Tongue (tissue), 3 donors: ENCODE measurements at places on chromosomes 13 and 19.

- DNase-seq = peak; percentile 70
Measured at GRCh38 chr13:74751739-74752138, 617.5 kb upstream of the KLF12 start.

DNA sequence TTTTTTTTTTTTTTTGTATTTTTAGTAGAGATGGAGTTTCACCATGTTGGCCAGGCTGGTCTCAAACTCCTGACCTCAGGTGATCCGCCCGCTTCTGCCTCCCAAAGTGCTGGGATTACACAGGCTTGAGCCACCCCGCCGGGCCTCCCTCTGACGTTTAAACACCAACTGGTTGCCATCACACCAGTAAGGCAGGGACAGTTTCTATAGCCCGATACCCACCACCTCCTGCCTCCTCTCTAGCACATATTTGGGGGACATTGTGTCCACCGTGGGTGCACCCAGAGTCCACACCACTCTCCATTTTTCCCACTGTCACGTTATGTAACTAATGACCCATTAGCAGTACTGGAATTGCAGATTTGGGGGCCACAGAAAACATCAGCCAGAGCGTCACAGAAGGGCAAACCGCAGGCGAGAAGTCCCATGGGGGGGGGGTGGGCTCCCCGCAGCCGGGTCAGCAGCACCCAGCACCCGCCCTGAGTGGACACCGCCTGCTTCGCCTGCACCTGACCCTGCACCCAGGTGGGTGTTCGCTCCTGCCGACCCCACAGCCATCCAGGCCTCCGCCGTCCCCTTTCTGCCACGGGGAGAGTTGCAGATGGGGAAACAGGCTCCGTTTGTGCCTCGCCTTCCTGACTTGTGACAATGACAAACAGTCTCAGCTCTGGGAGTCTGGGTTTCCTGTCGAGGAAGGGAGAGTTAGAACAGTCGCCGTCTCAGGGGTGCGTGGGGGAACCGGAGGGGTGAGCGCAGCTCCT, 3.6 kb downstream of the ONECUT3 start:
- no peak for DNase-seq

GRCh38 chr13:23845105-23845725, 44.0 kb downstream of the MIPEP start:
- no peak for DNase-seq

GRCh38 chr13:113360446-113360845, 3.5 kb downstream of the GRTP1 start:
- no peak for DNase-seq

DNA sequence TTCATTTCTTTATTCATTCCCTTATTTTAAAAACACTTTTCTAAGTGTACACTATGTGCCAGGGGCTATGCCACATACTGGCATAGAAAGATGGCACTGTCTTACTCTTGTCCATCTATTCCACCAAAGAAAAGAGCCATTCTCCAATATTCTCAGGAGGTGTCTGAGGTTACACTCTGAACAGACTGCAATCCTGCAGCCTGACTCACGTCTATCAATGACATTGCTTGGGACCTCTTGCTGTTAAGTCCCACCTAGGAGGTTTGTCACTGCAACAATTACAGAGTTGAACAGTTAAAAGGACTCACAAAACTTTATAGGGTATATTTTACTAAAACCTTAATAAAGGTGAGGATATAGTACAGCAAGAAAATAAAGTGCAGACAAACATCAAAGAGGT, 512.9 kb upstream of the HTR2A start:
- no peak for DNase-seq

DNA sequence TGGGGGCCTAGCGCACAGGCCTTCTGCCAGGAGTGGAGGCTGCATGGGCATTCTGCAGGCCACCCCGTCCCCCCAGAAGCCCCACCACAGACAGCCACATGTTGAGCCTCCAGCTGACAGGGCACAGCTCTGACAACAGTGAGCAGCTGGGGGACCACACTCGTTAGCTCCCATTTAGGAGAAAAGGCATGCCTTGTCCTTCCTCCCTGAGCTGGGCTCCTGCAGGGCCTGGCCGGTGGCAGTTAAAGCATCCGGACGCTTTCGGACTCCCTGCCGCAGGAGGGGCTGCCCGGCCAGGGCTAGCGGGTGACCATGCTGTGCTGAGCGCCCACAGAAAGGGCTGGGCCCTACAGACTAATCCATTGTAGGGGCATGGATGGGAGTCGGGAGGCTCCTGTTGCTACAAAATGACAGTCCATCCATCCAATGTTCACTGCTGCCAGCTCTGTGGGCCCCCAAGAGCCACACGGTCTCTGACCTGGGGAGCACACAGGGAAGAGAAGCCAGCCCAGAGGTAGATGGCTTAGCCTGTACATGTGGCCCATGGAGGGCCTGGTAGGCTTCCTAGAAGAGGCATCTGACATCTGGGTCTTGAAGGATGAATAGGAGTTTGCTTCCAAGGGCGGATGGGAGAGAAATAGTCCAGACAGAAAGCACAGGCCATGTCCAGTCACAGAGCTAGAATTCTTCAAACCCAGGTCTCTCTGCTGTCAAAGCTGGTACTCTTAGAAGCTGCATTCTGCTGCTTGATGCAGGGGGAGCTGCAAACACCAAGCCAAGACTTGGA, 116.5 kb upstream of the VSTM2B start:
- peak; percentile 73 for DNase-seq

GRCh38 chr13:111368091-111368490, 47.6 kb downstream of the TEX29 start:
- DNase-seq = no peak

GRCh38 chr13:21319869-21320641, 139.0 kb downstream of the ZDHHC20 start:
- no peak for DNase-seq

GRCh38 chr13:42041684-42042035, 6.8 kb upstream of the DGKH start:
- DNase-seq = peak; percentile 68

- DNase-seq = peak; percentile 11
Measured at GRCh38 chr13:31638577-31638976, 100.7 kb upstream of the RXFP2 start.
